ENCODE measurements at places on chromosomes 2 and 18.

DNA sequence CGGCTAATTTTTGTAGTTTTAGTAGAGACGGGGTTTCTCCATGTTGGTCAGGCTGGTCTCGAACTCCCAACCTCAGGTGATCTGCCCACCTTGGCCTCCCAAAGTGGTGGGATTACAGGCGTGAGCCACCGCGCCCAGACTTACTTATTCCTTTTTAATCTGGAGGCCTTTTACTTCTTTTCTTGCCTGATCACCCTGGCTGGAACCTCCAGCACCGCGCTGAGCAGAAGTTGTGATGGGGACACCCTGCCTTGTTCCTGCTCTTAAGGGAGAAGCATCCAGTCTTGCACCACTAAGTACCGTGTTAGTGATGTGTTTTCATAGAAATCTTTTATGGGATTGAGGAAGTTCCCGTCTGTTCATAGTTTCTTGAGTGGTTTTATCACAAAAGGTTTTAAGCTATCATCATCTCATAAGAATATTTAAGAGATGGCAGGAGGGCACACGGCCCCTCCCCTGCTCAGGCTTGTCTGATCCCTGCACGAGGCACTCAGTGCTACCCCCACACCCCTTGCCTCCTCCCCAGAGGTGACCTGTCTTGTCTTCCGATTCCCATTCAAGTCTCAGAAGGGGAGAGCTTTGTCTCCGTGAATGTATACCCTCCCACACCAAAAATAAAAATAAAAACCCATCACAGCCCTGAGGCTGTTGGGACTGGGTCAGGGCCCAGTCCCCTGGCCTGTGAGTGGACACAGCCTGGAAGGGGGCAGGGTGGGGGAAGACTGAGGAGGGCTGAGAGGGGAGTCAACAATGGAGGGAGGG is 65.3 kb upstream of the SMAD7 start:
- no peak for DNase-seq

DNA sequence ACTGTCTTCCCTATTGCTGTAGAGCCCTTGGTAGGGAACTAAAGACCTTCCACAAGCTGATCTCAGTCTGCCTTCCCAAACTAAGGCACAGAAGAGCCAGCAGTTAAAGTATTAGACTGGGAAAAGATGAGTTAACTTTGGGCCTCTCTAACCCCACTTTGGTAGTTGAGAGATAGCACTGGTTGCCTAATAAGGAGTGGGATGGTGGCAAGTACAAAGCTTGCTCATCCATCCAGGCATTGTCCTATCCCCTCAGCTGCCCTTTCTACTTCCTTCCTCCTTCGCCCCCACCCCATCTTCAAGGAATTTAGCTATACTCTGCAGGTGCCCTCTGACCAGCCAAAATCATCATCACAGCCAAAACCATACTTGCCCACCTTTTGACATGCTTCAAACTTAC is 22.2 kb upstream of the AFTPH start:
- DNase-seq: no peak

- DNase-seq: no peak
These were observed 168.7 kb downstream of the TMEM247 start for GRCh38 chr2:46647766-46648742.

- DNase-seq: no peak
These were observed 118.2 kb upstream of the COPS8 start for GRCh38 chr2:236967499-236967783.

- DNase-seq: no peak
These were observed 53.4 kb upstream of the STK17B start for GRCh38 chr2:196224756-196225155.

DNA sequence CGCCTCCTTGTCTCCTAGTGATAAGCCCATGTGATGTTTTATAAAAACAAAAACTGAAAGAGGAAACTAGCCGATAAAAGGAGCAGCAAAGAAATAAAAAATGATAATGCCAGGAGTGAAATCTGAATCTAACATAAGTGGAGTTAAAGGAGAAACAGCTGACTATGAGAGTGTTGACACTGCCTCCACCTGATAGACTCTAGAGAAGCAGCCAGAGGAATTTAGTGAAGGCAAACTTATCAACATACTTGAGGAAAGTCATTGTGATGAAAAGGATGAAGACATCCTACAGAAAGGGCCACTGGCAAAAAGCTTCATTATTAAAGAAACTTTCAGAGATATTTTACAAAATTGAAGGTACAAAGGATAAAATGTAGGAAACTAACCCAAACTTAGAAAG is 1.9 kb downstream of the M1AP start:
- DNase-seq: no peak

DNA sequence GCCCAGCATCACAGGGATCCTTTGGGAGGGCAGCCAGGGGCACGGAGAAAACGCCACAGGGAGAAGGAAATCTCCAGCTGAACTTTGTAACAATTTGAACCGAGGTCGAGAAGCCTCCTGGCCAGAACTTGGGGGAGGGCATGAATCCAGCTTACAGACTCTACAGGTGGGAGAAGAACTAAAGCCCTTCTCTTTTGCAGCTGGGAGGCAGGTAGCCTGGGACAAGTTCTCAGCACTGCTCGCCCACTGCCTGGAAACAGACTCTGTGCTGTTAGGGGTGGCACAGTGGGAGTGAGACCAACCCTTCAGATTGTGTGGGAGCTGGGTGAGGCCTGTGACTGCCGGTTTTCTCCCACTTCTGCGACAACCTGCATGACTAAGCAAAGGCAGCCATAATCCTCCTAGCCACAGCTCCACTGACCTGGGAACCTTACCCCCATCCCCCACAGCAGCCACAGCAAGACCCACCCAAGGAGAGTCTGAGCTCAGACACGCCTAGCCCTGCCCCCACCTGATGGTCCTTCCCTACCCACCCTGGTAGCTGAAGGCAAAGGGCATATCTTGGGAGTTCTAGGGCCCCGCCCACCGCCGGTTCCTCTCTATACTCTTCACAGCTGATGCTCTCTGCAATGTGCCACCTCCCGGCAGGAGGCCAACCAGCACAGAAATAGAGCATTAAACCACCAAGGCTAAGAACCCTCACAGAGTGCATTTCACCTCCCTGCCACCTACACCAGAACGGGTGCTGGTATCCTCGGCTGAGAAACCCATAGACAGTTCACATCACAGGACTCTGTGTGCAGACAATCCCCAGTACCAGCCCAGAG is 136.0 kb upstream of the SIX2 start:
- DNase-seq: no peak

DNA sequence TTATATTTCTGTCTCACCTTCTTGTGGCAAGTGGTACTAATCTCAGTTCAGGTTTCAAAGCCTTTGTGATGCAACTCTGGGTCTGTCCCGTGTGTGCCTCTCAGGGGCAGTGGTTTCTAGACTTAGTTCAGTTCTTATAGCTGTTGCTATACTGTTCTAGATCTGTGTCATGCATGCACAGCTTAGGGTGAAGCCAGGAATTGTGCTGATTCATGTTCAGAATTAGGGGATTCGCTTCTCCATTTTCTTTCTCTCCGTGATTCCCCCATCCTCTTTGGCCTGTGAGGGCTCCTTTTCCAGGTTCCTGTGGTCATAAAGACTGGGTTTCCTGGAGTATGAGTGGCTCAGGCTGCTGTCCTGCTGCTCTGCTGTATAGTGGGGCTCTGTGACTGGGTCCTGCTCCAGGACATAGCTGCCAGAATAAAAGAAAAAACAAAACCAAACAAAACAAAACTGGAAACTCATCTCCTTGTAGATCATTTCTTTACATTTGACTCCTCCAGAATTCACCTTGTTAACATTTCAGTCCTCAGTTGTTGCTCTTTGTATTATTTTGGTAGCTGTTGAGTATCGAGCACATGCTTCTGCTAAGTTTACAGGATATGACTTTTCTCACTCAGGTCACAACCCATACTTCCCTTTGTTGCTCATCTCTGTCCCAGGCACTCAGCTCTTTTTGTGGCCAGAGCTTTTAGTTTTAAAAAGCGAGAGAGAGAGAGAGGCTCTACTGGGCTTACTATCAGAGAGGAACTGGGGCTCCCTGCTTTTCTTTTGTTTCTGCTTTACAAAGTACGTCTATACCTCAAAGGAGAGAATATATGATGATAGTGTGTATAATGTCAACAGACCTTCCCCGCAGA is 34.2 kb downstream of the CERS6 start:
- no peak for DNase-seq

DNA sequence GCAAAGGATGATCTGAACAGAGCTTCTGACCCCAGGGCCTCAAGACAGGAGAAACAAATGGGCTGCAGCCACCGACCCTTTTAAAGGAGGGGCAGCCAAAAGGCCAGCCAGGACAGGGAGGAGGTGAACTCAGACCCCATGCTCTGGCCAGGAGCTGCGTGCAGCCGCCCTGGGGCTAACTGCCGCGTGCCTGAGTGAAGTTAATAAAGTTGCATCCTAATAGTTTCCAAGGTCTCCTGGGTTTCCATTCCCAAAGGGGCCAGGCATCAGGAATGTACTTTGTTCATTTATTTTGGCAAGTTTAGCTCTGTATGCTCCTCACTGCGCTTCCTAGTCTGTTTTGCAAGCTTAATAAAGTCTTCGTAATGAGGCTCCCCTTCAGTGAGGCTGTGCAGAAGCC is 60.7 kb downstream of the EN1 start:
- no peak for DNase-seq

DNA sequence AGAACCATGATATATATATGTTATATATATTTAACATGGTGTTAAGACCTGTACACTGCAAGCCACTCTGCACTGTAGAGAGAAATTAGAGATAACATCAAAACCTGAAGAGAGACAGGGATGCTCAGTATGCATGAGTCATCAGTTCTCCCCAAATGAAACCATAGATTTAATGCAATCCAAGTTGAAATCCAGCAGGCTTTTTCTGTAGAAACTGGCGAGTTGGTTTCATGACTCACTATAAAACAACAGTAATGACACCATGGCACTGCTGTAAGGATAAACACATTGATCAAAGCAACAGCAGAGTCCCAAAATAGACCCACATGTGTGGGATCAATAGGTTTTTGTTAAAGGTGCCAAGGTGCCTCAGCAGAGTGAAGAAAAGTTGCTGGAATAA is 65.8 kb downstream of the RTP5 start:
- no peak for DNase-seq

DNA sequence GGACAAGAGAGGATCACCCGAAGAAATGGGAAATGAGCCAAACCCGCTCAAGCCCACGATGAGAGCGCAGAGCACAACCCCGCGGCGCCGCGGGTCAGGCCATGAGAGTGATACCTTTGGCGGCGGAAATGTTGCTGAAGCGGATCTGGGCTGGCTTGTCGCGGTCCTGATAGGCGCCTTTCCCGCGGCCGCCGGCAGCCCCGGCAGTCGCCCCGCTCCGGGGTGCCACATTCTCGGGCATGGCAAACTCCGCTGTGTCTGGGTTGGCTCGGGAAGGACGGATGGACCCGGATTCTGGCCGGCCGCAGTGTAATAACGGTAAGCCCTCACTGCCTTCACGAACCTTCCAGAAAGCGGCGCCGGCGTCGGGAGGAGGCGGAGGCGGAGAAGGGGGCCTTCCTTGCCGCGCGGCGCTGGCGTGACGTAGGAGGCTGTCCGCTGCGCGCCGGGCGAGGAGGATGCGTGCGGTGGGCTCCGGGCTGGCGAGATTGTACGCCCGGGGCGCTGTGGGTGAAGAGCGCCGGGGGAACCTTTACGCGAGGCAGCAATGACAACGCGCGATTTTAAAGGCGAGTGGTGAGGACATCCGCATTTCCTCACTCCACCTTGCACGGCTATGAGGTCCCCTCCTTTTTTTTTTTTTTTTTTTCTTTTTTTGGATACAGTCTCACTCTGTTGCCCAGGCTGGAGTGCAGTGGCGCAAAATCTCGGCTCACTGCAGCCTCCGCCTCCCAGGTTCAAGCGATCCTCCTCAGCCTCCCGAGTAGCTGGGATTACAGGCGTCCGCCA is at the start of gene CCT4:
TSS of gene CCT4 (minus strand) at position 390 of the 789 bp plus-strand sequence. CDS start at position 241, 149 bp downstream.
- DNase-seq: peak; percentile 90

DNA sequence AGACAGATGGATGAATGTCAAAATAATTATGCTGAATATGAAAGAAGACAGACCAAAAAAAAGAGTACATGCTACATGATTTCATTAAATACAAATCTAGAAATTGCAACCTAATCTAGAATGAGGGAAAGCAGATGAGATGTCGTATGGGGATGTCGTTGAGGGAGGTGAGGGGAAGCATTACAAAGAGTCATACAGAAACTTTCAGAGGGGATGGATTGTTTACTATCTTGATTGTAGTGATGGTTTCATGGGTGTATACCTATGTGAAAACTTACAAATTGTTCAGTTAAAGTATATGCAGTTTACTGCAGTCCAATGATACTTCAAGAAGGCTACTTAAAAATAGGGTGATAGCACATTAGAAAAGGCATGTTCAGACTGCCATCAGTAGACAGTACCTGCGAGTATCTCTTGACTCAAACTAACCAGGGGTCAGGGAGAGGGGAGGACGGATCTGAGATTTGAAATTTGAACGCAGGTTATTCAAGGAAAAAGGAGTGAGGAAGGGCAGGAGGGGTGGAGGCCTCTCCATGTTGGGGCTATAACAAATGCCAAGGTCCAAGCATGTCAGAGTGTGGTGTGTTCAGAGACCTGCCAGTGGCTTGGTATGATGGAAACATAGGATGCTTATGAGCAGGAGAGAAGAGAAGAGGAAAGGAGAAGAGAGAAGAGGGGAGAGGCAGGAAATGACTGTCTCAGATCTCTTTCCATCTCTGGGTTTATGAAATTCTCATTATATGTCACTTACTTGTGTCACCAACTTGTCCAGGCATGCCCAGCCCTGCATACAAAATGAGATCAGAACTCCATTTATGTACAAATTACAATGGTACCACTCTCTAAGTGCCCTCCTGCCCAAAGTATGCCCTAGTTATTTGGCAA is 257.3 kb upstream of the CXCR4 start:
- DNase-seq: no peak

- DNase-seq: peak; percentile 69
These were observed 1.9 kb downstream of the SP5 start for GRCh38 chr2:170716851-170717598.

GRCh38 chr18:43627848-43628530 is 350.7 kb upstream of the SYT4 start:
- DNase-seq: no peak

Data from pancreas (tissue), 10 donors.